ENCODE measurements at places on chromosomes 7 and 10.

- no peak for DNase-seq
Observed at GRCh38 chr7:67008260-67008659, 11.6 kb downstream of the TYW1 start.

- DNase-seq = no peak
Observed at GRCh38 chr10:78980354-78980753, 88.4 kb upstream of the ZMIZ1 start.

DNA sequence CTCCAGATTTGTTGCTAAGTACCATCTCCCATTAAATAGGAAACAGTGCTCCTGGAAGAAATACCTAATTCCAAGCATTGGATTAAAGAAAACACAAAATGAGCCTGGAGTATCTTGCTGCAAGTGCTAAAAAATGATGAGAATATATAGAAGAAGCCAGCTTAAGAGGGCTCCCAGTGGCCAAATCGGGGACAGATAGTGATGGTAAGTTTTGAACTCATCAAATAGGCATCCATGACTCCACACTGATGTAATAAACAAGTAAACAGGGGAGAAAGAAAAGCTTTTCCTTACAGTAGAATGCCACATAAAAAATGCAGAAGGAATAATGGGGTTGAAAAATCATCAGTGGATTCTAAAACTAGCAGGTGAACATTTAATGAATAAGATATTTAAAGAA is 72.4 kb downstream of the CTTNBP2 start:
- no peak for DNase-seq

GRCh38 chr7:76358011-76358480 is 745 bp downstream of the YWHAG start:
- DNase-seq = peak; percentile 25

DNA sequence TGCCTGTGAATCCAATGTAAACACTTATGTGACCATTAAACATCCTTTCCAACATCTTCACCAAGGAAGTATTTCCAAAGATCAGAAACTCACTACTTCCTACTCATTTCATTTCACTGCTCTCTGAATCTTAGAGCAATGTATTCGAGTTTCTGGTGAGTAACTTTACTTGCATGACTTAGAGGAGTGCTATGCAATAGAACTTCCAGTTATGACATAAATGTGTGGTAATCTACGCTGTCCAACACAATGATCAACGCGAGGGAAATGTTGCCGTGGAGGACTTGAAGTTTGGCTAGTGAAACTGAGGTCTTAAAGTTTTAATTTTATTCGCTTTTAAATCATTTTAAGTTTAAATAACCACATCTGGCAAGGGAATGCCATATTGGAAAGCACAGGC is 1326.3 kb downstream of the XPNPEP1 start:
- no peak for DNase-seq

DNA sequence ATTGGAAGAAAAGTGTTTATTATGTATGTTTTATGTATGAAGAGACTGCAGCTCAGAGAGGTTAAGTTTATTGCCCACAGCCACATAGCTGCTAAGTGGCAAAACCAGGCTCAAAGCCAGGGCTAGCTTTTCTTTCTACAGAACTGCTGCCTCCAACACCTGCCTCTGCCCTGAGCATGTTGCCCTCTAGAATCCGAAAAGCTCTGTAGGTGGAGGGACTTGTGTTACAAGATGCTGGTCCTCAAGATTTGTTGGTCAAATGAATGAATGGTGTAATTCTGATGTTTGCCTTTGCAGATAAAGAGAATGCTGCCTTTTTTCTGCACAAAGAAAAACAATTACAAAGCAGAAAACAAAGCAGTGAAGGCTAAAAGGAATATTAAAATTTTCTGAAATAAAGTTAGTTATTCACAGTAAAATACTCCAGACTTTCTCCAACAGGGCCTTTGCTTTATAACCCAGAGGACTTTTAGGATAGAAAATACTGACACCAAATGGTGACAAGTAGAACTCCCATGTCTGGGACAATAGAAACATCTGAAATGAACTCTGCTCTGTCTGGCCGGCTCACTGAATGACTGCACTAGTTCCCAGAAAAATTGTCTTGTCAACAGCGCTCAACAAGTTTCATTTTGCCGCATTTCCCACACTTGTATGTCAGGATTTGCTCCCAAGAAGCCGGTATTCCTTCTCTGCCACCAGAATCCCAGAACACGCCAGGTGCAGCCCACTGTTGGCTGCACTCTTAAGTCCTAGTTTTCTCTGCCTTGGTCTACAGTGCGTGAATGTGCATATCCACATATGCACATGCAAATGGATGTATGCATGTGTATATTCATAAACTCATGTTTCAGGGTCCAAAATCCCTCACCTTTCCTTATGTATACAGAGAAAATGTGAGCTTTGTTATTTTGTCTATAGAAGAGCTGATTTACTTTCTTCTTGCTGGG is 11.0 kb upstream of the DNTT start:
- DNase-seq = peak; percentile 30

- no peak for DNase-seq
Observed at GRCh38 chr7:155763691-155764437, 48.4 kb downstream of the SHH start.

GRCh38 chr7:29319719-29320521 is 125.3 kb downstream of the CHN2 start:
- no peak for DNase-seq

- no peak for DNase-seq
Observed at GRCh38 chr10:102457591-102458150, 6.3 kb upstream of the C10orf95 start.

DNA sequence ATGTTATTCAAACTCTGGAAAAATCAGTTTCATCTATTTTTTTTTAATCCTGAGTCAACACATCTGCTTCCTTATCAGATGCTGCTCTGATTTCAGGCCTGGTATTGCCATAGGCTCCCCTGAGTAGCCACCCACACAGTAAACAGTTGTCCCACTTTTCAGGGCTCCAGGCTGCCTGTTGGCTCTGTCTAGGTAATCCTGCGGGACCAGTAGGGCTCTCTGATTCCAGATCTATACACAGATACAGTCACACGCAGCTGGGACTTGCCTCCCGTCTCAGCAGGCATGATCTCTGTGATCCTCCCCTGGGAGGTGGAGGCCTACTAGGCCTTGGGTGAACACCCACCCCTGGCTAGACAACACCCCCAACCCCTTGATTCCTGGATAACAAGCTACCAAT is 206.1 kb downstream of the CREB5 start:
- no peak for DNase-seq

DNA sequence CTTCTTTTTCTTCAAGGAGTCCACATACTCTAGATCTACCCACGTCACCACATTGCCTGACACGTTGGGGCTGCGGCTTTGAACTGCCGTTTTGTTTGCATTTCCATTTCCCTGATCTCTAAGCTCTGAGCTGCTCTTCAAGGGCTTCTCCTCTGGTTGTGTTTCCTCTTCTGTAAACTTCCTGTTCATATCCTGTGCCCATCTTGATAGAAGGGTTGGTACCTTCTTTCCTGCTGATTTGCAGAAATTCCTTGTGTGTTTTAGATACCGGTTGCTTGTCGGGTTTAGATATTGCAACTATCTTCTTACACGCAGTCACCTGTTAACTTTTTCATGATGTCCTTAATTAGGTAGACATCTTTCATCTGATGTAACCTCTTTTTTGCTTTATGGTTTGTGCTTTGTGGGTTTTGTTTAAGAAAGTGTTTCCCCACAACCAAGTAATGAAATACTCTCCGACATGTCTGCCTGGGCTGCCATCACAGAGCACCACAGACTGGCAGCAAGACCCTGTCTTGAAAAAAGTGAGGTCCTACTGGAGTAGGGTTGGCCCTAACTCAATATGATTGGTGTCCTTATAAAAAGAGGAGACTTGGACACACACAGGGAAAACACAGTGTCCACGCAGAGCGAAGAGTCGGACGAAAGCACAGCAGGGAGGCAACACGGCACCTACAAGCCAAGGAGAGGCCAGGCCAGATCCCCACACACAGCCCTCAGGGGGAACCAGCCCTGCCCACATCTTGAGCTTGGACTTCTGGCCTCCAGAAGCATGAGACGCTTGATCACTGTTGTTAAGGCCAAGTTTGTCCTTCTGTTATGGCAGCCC is 99.1 kb upstream of the PDGFA start:
- DNase-seq = no peak

DNA sequence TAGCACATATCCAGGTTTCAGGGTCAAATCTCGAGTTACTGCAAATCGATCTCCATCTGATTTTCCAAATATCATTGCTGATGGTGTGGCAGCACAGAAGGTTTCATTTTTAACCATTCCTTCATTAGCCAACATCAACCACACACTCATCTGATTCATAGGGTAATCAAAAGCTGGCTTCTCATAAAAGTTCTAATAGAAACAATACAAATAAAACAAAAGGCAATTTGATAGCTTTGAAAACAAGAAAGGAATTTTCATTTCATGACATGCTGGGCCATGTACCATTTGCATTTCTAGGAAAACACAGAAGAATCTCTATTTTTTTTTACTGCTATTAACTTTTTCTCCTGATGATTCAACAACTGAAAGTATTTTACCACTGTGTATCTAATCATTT is 147.7 kb upstream of the SLC26A5 start:
- DNase-seq = no peak

Data from RCC 7860 (cell line).